ENCODE measurements at places on chromosomes 11 and 22.
A peak's percentile ranks its signal among the peaks of the same experiment; 100 is the strongest.

GRCh38 chr11:38710262-38710661 lies 2112.2 kb upstream of the RAG2 start:
- no peak for DNase-seq

DNA sequence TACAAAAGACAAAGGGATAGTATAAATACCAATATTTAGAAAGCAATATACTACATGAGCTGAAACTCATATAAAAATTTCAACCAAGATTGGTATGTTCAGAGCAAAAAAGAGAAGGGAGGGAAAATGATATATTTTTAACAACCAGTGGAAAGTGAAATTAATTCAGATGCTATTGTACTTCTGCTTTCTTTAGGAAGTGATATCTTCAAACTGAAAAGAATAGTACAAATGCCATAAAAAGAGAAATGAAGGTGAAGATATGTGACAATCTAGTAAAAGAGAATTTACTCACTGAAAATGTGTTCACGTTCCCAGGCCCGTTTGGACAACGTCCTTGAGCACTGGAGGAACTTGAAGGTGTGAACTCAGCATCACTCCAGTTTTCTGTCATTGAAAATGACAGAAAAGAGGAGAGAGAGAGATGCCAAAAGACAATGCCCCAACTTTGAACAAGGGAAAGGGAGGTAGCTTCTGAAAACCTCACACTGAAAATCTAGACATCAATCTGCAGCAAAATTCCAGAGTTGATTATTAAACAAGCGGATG lies 47.5 kb downstream of the SC5D start:
- DNase-seq: no peak

DNA sequence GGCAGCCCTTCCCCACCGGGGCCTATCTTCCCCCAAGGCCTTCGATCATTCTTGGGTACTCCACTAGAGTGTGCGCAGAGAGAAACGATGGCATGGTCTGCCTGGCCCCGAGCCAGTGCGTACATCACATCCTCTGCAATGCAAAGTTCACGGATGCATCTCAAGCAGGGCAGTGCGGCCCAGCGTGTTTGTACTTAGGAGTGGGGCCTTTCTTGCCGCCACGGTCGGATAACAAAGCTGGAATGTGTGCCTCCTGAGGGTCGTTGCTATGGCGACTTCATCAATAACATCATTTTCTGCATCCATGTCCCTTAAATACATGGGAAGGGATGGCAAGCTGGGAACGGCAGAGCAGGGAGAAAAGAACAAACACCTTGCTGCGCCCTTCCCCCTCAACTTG lies 73.9 kb downstream of the SCUBE1 start:
- no peak for DNase-seq

GRCh38 chr11:75771646-75772410 lies 3.2 kb downstream of the DGAT2 start:
- DNase-seq: peak; percentile 11

- DNase-seq: no peak
These were observed 60.0 kb downstream of the SPECC1L start for GRCh38 chr22:24330636-24331035.

DNA sequence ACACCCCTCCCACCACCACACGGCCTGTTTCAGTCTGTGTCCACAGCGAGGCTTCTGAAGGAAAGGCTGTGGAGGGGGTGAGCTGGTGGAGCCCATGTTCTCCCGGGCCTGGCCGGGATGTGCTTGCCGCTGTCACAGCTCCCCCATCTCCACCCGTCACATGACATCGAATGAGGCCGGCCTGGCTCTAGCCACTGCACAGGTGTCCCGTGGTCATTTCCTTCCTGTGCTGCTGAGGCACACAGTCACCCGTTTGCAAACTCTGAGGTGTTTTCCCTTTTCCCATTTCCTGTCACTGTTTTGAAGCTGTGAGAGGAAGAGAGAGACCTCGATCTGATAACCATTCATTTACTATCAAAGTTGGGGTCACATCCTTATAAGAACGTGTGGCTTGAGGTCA lies 55.7 kb upstream of the CLDN5 start:
- no peak for DNase-seq

GRCh38 chr11:98003606-98004371 lies 1017.0 kb upstream of the CNTN5 start:
- no peak for DNase-seq

- DNase-seq: no peak
These were observed 131.8 kb downstream of the SBF2 start for GRCh38 chr11:10162222-10162621.

DNA sequence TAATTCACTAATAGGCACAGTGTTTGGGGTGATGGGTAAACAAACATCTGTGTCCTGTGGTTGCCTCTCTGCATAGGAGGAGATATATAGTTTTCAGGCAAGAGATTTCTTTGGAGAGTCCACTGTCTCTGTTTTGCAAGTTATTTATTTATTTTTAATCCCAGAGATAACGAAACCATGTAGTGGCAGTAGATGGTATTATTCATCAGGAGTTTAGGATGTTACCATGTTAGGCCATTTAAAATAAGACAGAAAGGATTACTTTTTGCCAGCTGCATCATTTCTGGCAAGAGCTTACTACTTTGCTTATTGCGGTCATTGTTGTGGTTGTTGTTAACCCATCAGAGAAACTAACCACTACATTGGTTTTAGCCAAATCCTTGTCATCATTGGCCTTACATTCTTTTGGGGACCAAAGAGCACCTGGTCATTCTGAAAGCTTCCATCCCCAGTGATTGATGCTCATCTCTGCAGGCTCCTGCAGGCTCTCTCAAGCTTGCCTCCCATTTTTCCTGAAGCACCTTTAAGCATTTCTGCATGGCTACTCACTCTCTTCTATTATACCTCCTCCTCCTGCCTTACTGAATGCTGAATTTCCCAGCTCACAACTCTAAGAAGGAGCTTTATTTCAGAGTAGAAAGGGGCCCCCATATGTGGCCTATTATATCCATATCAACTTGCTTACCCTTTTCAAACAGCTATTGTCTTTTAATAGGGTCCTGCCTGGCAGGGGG lies 84.4 kb downstream of the CSTPP1 start:
- DNase-seq: no peak

Measured in mucosa of descending colon (tissue), 3 donors.